Stomach (tissue), 19 donors: ENCODE measurements at places on chromosomes 11 and 22. TPM values are rescaled to one million over a fixed set of nuclear protein-coding genes. Genes with fewer than 3 reads are reported as not detected.

The OR8A1 gene
- total RNA-seq = not detected

The ST14 gene
- total RNA-seq = 104 TPM

The PATZ1 gene
- 20.9 TPM for total RNA-seq

The IFITM2 gene
- total RNA-seq = 12.9 TPM

The CCDC188 gene
- 0.37 TPM for total RNA-seq

DNA sequence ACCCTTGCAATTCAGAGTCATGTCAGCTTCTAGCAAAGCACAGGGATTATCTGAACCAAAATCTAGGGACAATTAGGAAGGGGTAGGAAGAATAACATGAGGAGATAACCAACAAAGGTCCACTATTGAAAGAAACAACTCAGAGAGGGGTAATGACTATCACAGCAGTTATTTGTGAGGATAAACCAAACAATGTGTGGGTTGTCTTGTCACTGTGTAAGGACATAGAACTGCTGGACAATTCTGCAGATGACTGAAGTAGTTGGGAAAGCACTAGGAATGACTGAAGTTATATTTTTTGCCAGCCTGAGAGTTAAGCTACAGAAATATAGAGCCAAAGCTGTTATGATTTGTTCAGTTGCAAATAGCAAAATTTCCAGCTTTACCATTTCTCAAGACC, 858.4 kb upstream of the CCDC90B start:
- DNase-seq = no peak

DNA sequence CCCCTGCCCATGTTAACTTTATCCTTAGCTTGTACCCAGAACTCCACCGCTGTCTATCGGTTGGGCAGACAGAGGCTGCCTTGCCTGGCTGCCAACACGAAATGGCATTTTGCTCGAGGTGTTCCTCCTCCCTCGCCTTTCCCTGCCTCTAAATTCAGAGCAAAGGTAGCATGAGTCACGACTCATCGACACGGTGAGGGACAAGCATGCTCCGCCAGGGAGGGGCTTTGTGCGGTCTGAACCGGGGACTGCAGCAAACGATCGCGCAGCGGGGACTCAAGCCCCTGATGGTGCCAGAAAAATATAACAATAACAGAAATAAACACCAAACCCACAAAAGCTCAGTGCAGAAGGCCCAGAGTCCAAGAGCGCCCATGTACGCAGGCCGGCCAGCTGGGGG, 52.3 kb downstream of the RTL6 start:
- no peak for DNase-seq

- DNase-seq = no peak
Observed at GRCh38 chr22:47495110-47495509, 732.7 kb downstream of the TBC1D22A start.

DNA sequence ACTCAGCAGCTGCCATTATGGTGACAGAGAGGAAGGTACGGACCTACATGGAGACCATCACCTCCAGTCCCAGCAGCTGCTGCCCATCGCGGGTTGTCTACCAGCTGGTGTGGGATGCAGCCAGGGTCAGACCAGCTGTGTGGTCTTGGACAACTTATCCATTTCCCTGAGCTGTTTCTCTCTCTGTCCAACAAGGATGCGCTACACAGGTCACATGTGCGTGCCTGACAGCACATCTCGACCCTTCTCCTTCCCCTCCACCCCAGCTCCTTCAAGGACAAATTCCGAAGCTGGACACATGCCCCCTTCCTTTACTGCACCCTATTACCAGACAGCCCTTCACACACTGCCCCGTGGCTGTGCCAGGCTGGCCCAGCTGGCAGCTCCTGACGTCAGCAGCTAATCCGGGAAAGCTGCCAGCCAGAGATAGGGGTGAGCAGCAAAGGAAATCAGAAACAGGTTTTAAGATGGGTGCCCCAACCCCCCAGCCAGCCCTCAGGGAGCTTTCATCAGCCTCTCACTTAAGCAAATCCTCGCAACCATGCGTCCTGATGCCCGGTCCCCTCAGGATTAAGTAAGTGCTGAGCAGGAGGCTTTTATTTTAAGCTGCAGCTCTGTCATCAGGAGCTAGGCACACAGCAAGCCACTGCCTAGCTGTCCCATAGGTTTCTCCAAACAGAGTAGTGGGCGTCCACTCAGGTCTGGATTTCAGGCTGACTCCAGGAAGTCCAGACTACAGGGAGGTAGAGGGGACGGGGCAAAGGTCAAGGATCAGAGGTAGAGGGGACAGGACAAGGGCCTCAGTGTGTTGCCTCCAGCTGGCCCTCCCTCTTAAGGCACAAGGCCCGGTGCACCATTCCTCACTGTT, 20.3 kb downstream of the TEF start:
- peak; percentile 90 for DNase-seq

DNA sequence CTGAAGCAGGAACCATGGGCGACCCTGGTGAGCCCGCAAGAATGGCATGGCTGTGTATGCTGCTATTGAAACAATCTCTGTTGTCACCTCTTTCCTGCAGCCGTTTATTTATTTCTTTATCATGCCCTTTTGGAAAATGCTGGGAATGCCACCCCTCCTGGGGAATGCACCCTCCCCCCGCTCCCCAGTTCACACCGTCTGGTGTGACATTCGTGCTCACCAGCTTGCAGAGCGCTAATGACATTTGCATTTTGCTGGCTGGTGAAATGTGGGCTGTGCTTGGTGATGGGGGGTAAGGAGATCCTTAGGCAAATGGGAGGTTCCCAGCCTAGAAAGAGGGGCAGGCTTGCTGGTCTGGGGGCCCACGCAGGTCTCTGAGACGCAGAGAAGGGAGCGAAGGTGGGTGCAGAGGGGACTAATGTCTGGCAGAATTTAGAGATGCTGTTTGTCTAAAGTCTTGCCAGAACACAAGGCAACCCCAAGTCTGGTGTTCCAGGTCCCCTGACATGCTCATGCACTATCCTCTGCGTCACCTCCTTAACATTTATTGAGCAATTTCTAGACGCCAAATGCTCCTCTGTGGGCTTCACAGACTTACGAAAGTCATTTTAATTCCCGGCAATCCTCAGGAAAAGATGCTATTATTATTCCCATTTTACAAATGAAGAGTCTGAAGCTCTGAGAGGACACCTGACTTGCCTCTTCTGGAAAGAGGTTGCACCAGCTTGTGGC, 91.7 kb downstream of the TP53I11 start:
- DNase-seq = no peak

DNA sequence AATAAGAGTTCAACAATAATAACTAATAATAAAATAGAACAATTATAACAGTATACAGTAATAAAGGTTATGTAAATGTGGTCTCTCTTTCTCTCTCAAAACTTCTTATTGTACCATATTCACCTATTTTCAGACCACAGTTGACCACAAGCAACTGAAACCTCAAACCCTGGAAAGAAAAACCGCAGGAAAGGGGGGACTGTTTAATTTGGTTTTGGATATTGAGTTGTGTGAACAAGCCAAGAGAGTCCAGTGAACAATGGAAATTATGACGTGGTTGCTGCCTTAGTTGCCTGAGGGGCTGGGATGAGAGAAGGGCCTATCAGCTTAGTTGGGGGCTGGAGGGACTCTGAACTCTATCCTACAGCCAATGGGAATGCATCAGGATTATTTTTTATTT, 178.7 kb upstream of the POU2AF2 start:
- DNase-seq = no peak

DNA sequence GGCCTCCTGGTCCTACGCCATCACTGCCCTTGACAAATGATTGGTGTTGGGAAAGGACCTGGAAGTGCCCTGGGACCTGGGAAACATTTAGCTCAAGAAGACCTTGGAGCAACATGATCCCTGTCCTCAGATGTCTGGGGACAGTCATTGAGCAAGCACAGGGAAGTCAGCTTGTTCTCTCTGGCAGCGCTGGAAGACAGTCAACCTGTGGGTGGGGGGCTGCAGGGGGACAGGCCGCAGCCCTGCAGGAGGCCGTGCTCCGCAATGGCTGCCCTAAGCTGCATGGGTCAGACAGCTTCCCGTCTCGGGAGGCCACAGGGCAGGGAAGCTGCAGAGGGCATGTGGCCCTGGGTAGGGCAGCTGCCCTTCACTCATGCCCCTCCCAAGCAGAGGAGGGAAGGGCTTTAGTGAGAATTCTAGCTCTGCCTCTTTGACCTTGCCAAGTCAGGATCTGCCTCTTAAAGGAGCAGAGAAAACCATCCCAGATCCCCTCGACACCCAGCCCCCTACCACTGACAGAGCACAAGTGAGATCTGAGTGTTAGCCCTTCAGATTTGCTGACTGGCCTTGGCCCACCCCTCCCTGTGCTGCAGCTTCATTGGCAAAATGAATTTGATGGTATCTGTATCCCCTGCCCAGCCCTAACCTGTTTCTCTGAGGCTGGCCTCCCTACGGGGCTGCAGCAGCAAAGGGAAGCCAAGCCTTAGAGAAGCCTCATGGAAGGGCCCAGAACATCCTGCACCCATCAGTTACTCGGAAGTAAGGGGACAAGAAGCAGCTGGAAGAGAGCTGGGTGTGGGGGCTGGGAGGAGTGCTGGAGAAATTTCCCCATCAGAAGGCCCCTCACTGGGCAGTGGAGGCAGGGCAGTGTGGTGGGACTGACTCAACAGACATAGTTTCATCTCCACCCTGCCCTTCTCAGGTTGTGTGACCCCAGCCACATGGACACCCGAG, 6.2 kb upstream of the SREBF2 start:
- no peak for DNase-seq

DNA sequence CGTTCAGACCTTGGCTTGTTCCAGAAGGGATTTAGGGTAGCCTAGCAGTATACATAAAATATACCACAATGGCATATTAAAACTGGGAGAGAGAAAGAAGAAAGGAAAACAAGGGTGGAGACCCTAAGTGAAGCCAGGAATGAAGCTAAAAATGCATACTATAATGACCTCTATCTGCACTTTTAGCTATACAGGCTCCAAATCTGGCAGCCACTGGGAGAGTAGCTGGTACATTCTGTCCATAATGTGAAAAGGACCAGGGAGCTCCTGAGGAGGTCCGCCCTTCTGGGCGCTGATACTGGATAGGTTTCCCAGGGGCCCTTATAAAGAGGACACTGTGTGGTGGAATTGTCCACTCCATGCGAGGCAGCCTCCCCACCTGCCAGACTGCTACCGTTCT, 42.8 kb downstream of the PRDM11 start:
- no peak for DNase-seq

DNA sequence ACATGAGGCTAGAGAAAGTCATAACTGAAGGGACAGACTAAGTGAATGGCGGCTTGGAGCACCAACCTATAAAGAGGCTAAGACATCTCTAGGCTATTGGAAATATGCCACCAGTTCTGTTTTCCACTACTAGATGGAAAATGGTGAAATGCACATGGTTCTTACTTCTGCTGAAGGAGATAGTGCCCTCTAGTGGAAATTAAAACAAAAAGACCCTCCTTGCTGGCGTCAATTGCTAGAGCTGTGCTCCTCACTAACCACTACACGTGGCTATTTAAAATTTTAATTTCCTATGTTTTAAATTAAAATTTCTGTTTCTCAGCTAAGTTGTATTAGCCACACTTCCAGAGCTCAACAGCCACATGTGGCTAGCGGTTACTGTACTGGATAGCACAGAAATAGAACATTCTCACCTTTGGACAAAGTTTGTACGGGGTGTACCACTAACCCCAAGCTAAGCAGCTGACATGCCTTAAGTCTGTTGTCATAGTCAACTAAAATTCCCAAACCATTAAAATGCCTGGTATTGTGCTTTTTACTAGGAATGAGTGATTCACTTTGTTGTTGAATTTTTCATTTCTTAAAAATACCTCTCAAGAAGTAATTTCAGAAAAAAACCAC, 34.1 kb upstream of the CALCA start:
- DNase-seq = no peak

GRCh38 chr11:62573006-62573591, 592 bp downstream of the EEF1G start:
- DNase-seq = peak; percentile 52

GRCh38 chr11:87355596-87355995, 317.9 kb downstream of the TMEM135 start:
- DNase-seq = no peak

DNA sequence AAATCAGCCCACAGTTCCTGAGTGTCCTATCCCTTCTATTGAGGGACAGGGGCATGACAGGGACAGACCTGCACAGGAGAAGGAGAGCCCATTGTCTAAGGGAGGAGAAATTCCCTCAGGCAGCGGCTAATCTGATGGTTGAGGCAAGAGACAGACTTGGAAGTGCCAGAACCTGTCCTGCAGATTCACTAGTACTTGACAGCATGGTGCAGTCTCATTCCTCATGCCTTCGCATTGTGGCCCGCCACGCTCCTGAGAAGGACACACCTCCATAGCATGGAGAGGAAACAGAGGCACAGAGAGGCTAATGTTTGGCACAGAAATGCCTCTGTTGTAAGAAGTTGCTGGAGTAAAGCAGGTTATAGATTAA, 3.2 kb downstream of the P2RY6 start:
- no peak for DNase-seq

- DNase-seq = no peak
Observed at GRCh38 chr22:22945195-22945594, 57.6 kb downstream of the IGLL5 start.

- DNase-seq = no peak
Observed at GRCh38 chr11:73480677-73481076, 104.5 kb downstream of the RELT start.

- DNase-seq = peak; percentile 28
Observed at GRCh38 chr22:35102663-35103062, 36.7 kb downstream of the ISX start.

- DNase-seq = no peak
Observed at GRCh38 chr11:99020352-99021225, at the start of gene CNTN5. Gene CNTN5 (plus strand): TSS chr11:99020949.

GRCh38 chr22:29141078-29141688, 64.5 kb upstream of the EMID1 start:
- no peak for DNase-seq

DNA sequence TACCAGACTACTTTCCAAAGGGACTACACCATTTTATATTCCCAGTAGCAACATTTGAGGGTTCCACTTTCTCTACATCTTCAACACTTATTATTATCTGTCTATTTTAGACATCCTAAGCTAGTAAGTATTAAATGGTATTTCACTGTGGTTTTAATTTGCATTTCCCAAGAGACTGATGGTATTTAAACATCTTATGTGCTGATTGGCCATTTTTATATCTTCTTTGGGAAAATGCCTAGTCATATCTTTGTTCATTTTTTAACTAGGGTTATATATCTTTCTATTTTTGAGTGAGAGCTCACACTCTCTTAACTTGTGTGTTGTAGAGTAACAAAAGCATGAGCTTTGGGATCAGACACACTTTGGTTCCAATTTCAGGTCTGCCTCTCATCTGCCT, 73.7 kb downstream of the PRCP start:
- DNase-seq = no peak

GRCh38 chr11:26985943-26986342, 8.0 kb upstream of the FIBIN start:
- DNase-seq = no peak

DNA sequence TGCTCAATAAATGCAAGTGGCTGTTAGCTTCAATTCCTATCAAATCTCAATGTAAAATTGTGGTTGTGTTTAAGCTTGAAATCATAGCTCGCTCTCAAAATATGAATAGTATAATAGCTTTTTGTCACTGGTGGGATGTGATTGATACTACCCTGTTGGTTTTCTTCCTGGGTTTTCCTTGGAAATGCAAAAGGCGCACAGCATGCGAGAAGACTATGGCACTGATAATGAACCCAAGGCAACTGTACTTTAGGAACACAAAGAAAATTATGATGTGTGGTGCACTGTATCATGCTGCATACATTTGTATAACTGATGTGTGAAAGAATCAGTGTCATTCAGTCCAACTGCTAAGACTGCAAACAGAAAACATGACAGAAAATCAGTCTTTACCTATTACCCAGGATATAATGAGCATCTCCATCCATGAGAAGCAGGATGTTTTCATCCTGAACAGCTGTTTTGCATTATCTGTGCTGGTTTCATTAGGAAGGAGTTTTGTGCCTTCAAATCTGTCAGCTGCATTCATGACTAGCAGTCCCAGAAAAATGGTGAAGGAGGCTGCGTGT, 101.2 kb downstream of the TRPC6 start:
- DNase-seq = no peak
